ENCODE measurements at places on chromosomes 1 and 21. TPM values are rescaled to one million over a fixed set of nuclear protein-coding genes. Genes with fewer than 3 reads are reported as not detected.
A peak's percentile ranks its signal among the peaks of the same experiment; 100 is the strongest.

DNA sequence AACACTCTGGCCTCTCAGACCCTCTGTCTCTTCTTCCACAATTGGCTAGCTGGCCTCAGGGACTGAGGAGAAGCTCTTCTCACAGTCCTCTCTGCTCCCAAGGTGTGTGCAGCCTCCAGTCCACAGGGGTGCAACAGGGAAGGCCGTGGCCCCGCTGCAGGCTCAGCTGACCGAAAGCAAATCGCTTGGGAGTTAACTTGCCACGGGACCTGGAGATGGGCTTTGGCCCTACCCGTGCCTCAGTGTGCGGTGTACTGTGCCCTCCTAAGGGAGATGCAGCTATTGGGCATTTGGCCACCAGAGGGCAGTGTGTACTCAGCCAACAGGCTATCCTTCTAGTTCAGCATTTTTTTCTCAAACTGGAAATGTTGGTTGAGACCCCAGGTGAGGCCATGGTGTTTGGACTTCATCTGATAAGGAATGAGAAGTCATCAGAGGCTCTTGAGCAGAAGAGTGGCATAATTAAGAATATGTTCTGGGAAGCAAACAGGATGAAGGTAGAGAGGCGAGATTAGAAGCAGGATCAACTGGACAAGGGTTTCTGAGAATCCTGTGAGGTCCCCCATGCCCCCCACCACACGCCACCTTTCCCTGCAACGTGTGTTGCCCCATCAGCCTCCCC, 42.5 kb upstream of the TMEM125 start:
- peak; percentile 74 for DNase-seq

- no peak for DNase-seq
Measured at GRCh38 chr1:17075470-17076255, 21.8 kb upstream of the SDHB start.

DNA sequence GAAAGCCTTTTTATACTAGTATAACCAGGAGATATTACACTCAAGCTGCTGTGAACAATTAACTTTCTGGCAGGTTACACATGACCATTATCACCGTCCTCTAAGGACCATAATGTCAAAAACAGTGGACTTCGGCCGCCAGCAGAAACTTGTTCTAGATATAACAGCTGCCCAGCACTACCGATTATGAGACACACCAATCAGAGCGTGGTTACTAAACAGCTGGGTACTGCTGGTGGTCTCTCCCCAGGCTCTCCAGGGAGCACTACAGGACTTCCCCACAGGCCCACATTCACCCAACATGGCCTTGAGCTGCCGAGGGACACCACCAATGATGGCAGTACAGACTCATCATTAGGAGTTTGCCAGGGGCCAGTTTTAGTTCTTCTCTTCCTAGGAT, 57.9 kb upstream of the CTBS start:
- no peak for DNase-seq

DNA sequence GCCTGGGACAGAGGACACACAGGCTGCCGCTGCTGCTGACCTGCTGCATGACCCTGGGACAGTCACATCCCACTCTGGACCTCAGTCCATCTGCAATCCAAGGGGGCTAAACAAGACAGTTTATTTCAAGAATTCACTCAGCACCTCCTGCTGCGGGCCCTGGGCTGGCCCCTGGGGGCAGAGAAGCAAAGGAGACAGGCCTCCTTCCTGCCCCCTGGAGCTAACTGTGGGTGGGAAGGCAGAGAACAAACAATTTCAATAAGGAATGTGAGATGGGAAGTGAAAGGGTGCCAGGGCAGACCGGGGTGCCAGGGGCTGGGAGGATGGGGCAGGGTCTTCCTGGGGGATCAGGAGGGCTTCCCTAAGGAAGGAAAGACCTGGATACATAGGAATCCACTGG, 60.0 kb downstream of the TAS1R2 start:
- no peak for DNase-seq

Gene TFF3
- not detected for polyA plus RNA-seq

Gene GNB1
- 137 TPM for polyA plus RNA-seq

Gene FCRLA
- polyA plus RNA-seq = 2.7 TPM

Gene SLAMF9
- polyA plus RNA-seq = not detected

Measured in CD4-positive, alpha-beta memory T cell (primary cell).